ENCODE measurements at places on chromosomes 16 and 17.

DNA sequence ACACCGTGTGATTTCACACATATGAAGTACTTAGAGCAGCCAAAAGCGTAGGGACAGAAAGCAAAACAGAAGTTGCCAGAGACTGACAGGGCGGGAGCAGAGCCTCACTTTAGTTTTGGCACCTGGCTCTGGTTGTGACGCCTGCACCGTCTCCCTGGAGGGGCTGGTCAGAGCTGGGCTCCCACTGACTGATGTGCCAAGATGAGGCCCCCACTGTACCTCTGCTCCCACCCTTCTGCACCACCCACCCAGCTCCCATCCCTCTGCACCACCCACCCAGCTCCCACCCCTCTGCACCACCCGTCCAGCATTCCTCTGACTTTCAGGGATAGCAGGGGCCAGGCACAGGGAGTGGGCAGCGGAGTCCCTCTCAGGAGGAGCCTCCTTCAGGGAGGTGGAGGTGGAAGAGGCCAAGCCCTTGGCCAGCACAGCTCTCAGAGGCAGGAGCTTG lies 3.2 kb upstream of the PRSS21 start:
- DNase-seq, result no peak

DNA sequence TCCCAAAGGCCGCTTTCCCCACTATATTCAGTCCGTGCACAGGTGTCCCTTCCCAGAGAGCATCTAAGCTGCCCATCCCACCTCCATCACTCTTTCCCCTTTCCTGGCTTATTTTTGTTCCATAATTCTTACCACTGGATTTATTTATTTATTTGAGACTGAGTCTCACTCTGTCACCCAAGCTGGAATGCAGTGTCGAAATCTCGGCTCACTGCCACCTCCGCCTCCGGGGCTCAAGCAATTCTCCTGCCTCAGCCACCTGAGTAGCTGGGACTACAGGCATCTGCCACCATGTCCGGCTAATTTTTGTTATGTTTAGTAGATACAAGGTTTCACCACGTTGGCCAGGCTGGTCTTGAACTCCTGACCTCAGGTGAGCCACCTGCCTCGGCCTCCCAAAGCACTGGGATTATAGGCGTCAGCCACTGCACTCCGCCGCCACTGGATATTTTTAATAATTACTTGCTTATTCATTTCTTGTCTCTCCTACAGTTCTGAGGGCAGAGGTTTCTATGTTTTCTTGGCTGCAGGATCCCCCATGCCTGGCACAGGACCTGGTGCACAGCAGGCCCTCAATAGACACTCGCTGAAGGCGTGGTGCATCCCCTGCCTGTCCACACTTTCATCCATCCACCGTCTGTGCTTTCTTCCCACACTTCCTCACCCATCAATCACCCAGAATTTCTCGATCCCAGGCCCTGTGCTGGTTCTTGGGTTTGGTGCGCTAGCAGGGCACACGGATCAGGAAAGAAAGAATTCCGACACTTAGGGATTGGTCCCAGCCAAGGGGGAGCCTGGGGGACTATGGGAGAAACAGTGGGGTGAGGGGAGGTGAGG lies 9.9 kb upstream of the ADGRG1 start:
- peak; percentile 76 for DNase-seq

GRCh38 chr17:29168079-29168758 lies 12.0 kb downstream of the MYO18A start:
- DNase-seq, result no peak

DNA sequence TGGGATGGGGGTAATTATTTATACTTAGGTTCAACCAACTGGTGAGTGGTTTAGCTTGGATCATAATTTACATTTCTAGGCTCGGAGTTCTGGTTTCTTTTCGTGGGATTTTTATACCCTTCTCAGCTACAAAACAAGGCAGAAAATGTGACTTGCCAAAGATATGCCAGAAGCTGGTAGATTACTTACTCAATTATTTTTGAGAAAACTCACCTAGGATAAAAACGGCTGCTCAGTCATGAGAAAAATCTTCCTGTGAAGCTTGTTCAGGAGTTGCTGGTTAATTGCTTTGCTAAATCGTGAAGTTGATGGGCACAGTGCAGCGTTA lies 1.1 kb downstream of the NDEL1 start:
- no peak for DNase-seq

- no peak for DNase-seq
Measured at GRCh38 chr17:78783711-78784324, 1.7 kb upstream of the CYTH1 start.

Measured in left lobe of liver (tissue), 2 donors.